Activated T-helper 1 cell treated with anti-CD3 and anti-CD28 coated beads, Interleukin-2, amount 50 U/mL, for 16 hours (primary cell): ENCODE measurements at places on chromosomes 1 and 21.

- DNase-seq = no peak
These were observed 5.5 kb downstream of the OR2C3 start for GRCh38 chr1:247530785-247531184.

DNA sequence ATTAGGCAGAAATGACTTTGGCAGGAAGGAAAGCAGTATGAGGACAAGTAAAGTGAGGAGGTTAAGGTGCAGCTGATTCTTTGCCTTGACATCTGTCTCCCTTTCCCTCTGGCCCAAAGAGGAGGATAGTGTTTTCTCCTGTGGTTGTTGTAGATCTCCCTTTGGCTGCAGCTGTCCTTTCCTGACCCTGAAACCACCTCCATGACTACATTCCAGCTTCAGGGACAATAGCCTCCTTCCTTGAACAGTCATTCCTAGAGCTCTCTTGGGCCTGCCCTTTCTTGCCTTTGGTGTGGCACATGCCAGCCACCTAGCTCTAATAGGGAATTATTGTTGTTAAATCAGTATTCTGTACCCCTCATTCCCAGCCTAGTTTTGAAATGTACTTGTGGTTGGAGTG lies 6.2 kb downstream of the ZMYM1 start:
- no peak for DNase-seq

DNA sequence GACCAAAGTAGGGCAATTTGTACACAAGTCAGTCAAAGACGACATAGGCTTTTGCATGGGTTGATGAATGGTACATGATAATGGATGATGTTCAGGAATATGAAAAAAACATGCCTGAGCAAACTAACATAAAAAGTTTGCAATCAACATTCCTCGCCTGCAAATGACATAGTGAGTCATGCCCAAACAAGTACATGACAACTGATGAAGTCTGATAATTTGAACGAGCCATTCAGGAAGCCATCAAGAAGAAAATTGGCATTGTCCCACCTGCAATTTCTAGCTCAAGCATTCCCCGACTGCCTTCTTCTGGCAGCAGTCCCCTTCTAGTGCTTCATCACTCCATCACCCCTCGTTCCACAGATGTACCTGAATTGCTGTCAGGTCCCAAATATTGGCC lies 118.4 kb upstream of the NR5A2 start:
- no peak for DNase-seq

- no peak for DNase-seq
These were observed 184.2 kb upstream of the RAB4A start for GRCh38 chr1:229086686-229087085.

- DNase-seq = no peak
These were observed 19.6 kb downstream of the CA6 start for GRCh38 chr1:8965121-8965820.

DNA sequence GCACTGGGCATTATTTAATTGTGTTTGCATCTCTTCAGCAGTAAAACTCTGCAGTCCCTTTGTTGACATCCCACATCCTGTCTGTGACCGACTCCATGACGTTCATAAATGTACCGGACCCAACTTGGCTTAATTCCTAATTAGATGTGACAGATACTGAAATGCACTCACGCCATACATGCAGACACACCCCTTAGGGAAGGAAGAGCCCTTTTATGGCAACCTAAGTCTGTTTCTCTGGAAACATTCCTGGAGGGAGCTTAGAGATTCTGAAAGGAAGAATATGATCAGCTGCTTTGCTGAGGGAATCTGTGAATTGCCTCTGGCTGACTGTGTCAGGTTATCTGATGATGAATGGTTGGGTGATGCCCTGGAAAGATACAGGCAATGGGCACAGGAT lies 33.4 kb downstream of the ADAMTS5 start:
- DNase-seq = no peak

- DNase-seq = no peak
These were observed 46.5 kb upstream of the PARP1 start for GRCh38 chr1:226454349-226454748.

- no peak for DNase-seq
These were observed 102.8 kb upstream of the SERTAD4 start for GRCh38 chr1:210129759-210130158.

- no peak for DNase-seq
These were observed 14.6 kb upstream of the SYNJ1 start for GRCh38 chr21:32742396-32742795.

GRCh38 chr1:212229654-212230053 lies 55.6 kb upstream of the PPP2R5A start:
- DNase-seq = no peak

GRCh38 chr1:13948396-13948795 lies 248.4 kb downstream of the PRDM2 start:
- DNase-seq = no peak

- DNase-seq = no peak
These were observed 68.4 kb downstream of the EPHB2 start for GRCh38 chr1:22778862-22779520.

DNA sequence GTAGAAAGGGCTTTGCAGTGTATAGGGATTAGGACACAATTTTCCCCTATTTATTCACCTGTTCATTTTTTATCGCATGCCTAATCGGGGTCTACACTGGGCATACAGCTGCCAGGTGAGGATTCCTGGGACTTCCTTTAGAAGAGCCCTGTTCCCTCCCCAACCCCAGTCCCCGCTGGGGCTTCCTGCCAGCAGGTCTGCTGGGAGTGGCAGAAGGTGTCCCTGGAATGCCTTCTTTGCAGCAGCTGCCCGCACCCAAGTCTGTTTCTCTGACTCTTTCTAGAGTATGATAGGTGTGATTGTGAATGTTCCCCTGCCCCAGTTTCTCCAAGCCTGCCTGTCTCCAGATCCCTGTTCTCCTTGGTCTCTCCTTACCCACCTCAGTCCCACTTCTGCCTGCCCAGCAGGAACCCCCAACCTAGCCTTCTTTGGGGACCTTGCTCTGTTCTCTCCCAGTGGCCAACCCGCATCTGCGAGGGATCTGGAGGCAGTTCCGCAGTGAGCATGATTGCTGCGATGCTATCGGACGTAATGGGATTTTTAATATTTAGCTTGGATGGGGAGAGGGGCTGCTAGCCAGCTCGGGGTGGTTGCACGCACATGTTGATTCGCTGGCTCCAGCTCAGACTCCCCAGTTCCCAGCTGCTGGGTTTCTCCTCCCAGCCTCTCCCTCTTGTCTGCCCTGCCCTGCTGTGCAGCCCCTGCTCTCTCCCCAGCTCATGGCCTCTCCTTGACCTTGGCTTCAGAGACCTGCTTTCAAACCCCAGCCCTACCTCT lies 79.8 kb downstream of the EPHB2 start:
- DNase-seq = no peak

DNA sequence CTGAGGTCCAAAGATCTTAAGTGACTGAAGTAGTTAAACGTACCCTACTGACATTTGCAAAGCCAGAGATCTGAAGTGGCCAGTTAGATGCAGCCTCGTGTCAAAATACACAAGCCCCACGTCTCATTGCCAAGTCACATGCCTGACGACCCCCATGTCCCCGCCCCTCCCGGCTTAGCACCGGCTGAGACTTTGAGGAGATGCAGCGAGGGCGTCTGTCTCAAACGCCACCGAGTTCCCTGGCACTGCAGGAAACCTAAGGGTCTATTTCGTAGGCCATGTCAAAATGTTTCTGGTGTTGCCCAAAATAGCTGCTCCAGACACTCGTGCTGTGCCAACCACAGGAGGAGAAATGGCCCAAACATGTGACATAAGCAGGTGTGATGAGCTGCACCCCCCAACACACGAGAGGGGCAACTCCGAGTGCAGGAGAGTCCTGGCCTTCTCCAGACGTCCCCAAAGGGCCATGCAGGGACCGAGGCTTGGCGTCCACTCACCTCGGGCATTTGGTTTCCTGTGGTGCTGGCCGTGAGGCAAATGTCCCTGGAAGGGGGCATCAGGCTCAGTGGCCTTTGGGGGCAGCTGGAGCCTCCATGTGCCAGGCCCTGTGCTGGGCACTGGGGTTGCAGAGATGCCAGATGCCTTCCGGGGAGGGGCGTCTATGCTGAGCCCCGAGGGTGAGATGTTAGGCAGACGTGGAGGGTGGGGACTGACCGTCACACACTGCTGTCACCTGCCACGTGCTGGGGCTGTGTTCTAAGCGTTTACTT lies 67.0 kb downstream of the MATN1 start:
- DNase-seq = no peak

GRCh38 chr1:169914531-169914930 lies 20.8 kb upstream of the SCYL3 start:
- no peak for DNase-seq

- DNase-seq = no peak
These were observed 41.6 kb downstream of the ABCA4 start for GRCh38 chr1:94079080-94079940.

DNA sequence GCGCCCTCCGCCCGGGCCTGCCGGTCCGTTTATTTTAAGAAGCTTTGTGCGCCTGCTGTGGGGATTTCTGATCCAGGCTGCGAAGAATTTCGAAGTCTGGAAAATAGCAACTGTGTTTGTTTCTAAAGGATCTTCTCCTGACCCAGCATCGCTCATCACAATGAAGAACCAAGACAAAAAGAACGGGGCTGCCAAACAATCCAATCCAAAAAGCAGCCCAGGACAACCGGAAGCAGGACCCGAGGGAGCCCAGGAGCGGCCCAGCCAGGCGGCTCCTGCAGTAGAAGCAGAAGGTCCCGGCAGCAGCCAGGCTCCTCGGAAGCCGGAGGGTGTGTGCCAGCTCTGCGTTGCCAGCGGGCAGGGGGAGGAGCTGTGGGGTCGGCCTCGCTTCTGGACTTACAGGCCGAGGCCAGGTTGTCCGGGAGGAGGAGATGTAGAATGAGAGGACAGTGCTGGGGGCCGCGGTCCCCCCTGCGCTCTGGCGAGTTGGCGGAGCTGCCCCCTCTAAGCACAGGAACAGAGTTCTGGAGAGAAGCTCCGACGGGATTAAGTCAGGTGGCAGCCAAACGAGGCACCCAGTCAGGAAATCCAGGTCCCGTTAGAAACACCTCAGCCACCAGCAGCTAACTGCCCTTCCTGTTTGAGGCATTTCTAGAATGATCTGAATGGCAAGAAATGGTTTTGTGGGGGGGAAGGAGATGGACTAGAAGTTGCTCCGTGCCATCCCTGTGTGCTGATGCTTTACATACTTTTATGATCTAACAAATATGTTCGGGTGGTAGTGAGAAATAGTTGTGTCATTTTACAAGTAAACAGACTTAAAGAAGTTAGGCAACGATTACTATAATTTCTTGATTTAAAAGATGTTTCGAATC lies 948 bp downstream of the TXLNA start:
- DNase-seq = no peak

- DNase-seq = no peak
These were observed 20.9 kb downstream of the PTPRU start for GRCh38 chr1:29256979-29257804.

DNA sequence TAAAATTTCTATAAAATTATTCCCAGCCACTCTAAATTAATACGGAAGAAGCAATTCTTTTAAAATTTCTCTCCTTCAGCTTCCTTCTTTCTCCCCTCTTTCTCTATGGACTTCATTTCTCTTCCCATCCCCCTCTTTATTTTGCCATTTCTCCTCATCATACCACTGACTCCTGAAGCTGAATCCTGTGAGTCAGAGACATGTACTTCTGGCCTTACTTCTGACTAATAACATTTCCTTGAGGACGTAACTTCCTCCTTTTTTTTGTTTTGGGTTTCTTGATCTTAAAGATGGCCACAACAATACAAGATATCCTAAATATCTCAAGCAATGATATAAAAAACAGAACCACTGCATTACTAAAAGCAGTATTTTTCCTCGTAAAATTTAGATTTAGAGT lies 63.6 kb upstream of the DENND1B start:
- DNase-seq = no peak

DNA sequence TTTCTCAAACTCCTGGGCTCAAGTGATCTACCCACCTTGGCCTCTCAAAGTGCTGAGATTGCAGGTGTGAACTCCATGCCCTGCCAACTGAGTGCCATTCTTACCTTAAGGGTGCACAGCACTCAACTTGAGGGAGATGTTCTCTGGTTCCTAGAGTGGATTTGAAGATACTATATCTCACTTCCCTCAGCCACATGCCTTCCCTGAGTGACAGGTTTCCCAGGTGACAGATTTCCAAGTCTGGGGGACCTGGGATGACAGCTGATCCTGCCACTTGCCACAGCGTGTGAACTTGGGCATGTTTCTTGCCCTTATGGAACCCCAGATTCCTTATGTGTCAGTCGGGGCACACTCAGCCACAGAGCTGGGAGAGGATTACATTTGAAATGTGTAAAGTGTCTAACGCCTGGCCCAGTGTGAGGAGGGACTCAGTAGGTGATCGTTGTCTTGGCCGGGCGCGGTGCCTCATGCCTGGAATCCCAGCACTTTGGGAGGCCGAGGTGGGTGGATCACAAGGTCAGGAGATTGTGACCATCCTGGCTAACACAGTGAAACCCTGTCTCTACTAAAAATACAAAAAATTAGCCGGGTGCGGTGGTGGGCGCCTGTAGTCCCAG lies 29.6 kb upstream of the BTG2 start:
- no peak for DNase-seq

DNA sequence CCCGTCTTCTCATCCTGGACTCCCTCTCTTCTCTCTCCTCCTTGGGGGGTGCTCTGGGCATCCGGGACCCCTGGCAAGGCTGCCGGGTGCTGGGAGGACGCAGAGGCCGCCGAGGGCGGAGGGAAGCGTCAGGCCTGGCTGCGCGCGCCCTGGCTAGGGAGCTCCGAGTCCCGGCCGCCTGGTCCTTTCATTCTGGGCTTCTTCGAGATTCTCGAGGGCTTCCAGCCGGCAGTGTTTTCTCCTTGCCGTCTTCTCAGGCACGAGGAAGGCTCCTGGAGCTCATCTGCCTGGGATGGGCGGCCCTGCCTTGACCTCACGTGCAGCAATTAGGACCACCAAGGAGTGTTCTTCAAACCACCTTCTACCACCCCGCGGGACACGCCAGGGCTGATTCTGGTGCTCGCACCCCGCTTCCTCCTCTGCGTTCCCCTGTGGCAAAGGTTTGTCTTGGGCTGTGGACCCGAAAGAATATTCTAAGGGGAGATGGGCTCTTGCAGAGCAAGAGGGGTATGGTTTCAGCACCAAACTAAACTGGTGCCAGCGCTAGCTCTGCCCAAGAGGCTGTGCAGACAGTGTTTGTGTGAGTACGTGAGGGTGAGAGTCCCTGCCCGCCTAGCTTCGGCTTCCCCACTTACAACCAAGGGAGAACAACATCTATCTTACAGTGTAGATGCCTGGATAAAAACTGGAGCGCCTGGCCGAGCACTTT lies 36.5 kb downstream of the PIK3CD start:
- no peak for DNase-seq

GRCh38 chr1:220451532-220451931 lies 76.4 kb upstream of the MARK1 start:
- DNase-seq = no peak

- DNase-seq = no peak
These were observed 8.0 kb upstream of the C1orf162 start for GRCh38 chr1:111465754-111466153.

GRCh38 chr1:156176610-156177210 lies 17.2 kb upstream of the SLC25A44 start:
- DNase-seq = no peak
